ENCODE measurements at places on chromosomes 2 and 18. TPM values are rescaled to one million over a fixed set of nuclear protein-coding genes. Genes with fewer than 3 reads are reported as not detected.

GRCh38 chr18:77114415-77115191, 18.0 kb downstream of the MBP start:
- DNase-seq = no peak

GRCh38 chr18:45540125-45540524, 75.2 kb upstream of the SLC14A2 start:
- DNase-seq = no peak

GRCh38 chr2:157267476-157267875, 10.0 kb downstream of the GALNT5 start:
- peak; percentile 55 for DNase-seq

GRCh38 chr18:74171910-74172606, 23.7 kb downstream of the TIMM21 start:
- DNase-seq = no peak

GRCh38 chr2:168515502-168515901, 59.4 kb downstream of the CERS6 start:
- DNase-seq = no peak

GRCh38 chr2:183614799-183615435, 490.7 kb downstream of the NUP35 start:
- no peak for DNase-seq

DNA sequence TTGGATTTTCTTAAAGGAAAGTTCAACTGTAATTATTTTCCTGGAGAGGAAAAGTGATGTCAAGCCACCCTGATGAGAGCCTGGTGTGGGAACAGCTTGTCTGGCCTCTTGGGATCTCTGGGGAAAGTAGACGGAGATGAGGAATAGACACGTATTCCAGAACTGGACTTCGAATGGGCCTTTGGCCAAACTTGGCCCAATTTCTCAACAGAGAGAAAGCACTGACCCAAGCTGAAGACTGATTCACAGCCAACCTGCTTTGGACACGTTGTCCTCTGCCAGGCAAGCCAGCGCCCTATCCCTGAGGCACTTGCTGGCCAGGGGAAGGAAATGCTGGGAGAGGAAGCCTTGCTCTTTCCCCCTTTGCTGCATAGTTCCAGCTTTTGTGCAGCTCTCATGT, 70.8 kb upstream of the CTAGE1 start:
- DNase-seq = no peak

GRCh38 chr2:187150670-187151069, 297.4 kb downstream of the CALCRL start:
- no peak for DNase-seq

- no peak for DNase-seq
Observed at GRCh38 chr2:207437524-207438143, 92.1 kb upstream of the CREB1 start.

FOXD4L1 gene
- not detected for polyA plus RNA-seq

SCN7A gene
- polyA plus RNA-seq = not detected

CAPN14 gene
- 0.08 TPM for polyA plus RNA-seq
